ENCODE measurements at places on chromosomes 16 and 17.

- peak; percentile 40 for DNase-seq
Observed at GRCh38 chr17:40063187-40063771, 514 bp downstream of the THRA start.

GRCh38 chr16:75570396-75571065, 4.4 kb downstream of the GABARAPL2 start:
- no peak for DNase-seq

- no peak for DNase-seq
Observed at GRCh38 chr16:72665701-72666100, 382.2 kb downstream of the ZFHX3 start.

DNA sequence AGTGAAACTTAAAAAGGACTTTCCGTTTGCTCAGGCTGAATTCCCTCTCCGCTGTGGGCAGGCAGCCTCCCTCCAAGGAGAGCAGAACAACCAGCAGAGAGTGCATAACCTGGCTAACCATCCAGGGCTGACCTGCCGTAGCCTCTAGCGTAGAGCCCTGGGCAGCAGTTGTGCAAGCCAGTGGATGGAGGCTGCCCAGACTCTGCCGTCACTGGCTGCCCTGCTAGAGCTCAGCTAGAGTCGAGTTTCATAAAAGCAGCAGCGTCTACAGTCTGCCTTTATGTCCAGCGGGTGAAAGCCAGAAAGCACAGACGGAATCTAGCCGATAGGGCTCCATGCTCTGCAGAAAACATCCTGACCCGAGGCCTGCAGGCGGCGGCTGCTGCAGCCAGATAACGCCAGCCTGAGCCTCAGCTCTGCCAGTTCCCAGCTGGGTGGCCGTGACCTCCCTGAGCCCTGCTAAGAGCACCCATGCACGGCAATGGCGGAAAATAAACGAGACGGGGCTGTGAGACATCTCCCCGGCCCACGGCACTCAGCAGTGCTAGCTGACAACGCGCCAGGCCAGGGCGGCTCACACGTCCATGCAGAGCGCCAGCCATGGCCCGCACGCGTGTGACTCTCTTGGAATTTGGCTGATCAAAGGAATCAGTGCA, 231.3 kb downstream of the ENGASE start:
- DNase-seq = no peak

- DNase-seq = no peak
Observed at GRCh38 chr17:40791787-40792436, 7.8 kb downstream of the KRT28 start.

DNA sequence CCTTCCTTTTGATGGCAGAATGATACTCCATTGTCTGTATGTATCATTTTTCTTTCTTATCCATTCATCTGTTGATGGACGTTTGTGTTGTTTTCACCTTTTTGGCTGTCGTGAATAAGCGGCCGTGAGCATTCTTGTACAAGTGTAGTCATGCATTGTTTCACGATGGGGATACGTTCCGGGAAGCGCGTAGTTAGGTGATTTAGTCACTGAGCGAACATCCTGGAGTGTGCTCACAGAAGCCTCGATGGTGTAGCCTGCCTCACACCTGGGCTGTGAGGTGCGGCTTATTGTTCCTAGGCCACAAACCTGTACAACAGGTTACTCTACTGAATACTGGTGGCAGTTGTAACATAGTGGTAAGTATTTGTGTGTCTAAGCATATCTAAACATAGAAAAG, 136.5 kb downstream of the CMIP start:
- no peak for DNase-seq

DNA sequence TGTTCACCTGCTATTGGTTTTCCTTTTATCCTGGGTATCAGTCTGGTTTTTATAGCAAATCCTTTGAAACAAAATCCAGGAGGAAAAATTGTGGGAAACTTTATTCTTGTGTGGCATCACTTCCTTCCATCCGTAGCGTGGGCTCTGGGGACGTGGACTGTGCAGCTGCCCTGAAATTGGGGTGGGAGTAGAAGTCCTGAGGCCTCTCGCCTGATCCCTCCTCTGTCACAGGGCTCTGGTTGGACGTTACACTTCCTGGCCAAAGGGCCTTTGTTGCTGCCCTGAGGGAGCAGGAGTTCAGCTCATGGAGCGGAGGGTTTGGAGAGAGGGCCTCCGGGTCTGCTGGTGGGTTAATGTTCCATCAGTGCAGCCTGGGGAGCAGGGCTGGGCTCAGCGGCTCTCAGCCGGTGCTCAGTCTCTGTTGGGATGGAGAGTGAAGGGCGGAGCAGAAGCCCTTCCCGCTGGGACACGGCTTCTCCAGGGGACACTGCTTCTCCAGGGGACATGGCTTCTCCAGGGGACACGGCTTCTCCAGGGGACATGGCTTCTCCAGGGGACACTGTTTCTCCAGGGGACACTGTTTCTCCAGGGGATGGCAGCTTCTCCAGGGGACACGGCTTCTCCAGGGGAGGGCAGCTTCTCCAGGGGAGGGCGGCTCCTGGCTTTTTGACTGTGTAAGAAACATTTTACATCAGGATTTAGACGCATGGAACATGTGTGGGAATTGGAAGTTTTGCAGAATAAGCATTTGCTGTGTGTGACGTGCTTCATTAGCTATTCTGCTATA, 15.2 kb upstream of the RPL13 start:
- no peak for DNase-seq

DNA sequence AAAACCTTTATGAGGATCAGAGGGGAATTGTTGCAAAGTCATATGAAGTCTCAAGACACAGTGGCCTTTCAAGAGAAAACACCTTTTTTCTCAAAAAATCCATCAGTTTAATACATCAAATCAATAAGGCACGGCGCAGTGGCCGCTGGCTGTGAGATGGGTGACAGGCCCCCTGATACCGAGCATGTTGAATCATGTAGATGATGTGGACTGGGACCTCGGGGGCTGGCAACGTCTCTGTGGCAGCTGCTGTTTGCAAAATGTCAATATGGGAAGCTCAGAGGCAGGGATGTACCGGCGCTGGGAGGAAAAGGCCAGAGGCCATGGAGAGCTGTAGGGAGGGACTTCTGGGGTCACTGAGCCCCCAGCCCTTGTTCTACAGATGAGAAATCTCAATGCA, 169.1 kb downstream of the GSG1L start:
- DNase-seq = no peak

- peak; percentile 52 for DNase-seq
Observed at GRCh38 chr17:8057691-8058114, 18.8 kb downstream of the ALOX15B start.

DNA sequence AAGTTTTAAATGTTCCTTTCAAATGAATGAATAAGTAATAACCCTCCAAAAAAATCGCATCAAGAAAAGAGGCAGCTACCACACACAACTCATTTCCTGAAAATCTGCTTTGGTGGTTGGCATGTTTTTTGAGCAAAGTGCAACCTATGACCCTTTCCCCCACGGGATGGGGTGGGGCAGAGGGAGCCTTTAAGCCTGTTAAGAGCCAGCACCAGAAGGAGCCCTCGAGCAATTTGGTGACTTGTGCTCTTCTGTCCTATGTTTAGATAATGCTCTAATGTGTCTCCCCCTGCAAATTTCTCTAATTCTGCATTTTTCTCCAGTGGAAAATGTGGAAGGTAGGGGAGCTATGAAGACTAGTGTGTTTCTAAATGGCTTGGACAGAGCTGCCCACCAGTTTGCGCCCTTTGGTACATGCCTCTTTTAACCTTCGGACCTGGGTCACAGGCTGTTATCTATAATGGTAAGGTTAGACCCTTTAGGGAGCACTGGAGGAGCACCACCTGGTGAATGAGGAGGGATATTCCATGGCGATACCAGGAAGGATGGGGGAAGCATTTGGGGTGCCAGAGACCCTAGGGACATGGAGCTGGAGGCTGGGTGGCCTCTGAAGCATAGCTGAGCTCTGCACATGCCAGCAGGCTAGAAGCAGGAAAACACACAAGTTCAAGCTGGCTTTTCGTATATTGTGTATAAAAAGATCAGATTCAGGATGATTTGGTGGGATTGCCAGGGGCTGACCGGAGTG, 1.6 kb downstream of the PYCARD start:
- DNase-seq = no peak

GRCh38 chr17:21239680-21240368, 13.4 kb downstream of the NATD1 start:
- peak; percentile 21 for DNase-seq

GRCh38 chr16:78742501-78743283, 643.2 kb downstream of the WWOX start:
- DNase-seq = no peak

DNA sequence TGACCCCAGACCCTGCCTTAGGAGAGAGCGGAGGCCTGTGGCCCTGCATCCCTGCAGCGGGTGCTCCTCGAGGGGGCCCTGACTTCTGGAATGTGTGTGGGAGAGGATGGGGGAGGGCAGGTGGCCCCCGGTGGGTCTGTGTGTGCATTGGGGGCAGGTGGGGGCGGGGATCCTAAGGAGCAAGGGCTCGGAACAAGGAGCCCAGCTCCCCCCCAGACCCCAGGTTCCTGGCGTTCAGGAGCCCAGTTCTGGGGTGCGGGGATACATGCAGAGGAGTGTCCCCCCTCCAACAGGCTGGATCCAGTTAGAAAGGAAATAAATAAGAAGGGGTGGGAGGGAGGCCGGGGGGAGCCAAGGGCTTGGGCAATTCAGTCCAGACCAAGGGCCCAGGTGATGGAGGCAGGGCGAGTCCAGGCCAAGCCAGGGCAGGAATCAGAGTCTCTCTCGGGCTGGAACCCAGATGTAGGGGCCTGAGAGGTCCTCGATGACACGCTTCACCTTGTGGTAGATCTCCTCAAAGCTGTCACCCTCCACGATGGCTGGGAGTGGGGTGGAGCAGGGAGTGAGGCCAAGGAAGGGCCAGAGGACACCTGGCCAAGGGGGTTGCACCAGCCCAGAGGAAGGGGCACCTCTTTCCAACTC, 11.2 kb upstream of the ASGR1 start:
- no peak for DNase-seq

DNA sequence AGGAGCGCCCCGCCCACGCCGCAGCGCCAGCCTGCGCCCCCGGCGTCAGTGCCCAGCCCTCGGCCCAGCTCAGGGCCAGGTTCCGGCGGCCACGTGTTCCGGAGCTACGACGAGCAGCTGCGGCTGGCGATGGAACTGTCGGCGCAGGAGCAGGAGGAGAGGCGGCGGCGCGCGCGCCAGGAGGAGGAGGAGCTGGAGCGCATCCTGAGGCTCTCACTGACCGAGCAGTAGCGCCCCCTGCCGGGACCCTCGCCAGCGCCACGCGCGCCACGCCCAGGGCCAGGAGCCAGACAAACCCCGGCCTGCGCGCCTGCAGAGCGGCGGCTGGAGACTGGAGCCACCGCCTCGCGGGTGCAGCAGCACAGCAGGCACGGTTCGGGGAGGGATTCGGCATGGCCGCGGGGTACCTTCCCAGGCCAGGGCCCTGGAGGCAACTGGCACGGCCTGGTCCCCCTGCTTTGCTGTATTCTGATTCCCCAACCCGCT, 9.3 kb downstream of the CORO6 start:
- peak; percentile 99 for DNase-seq

- DNase-seq = no peak
Observed at GRCh38 chr16:57348327-57348726, 10.3 kb upstream of the CCL22 start.

All from endothelial cell (in vitro differentiated cells).